ENCODE measurements at places on chromosomes 5 and 9.

- DNase-seq = no peak
Observed at GRCh38 chr9:123656565-123656964, 273.4 kb downstream of the DENND1A start.

- DNase-seq = no peak
Observed at GRCh38 chr9:98009936-98010335, 26.8 kb downstream of the ANP32B start.

GRCh38 chr5:107401470-107402122, 269.1 kb downstream of the EFNA5 start:
- DNase-seq = no peak

GRCh38 chr5:124906339-124907097, 160.1 kb upstream of the ZNF608 start:
- DNase-seq = no peak

- DNase-seq = no peak
Observed at GRCh38 chr9:128724744-128725211, 851 bp upstream of the ZDHHC12 start.

DNA sequence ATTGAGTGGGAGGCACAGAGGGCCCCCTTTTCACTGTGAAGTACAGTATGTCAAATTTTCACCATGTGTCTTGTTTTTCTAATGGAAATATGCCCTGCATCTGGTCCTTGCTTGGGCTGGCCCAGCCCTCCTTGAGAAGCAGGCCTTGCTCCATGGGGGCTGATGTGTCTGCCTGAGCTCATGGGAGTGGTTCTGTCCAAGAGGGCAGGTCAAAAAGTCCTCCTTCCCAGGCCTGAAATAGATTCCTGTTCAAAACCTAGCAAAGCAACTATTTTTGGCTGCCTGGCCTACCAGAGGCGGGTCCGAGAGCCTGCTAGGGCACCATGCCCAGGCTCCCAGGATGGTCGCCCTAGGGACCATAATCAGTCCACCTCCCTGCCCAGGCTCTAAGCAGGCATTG, 40.5 kb upstream of the NEURL1B start:
- DNase-seq = no peak

- no peak for DNase-seq
Observed at GRCh38 chr9:130579738-130580463, 524 bp downstream of the FUBP3 start.

GRCh38 chr5:150323092-150323491, 20.4 kb upstream of the ARSI start:
- DNase-seq = no peak

GRCh38 chr5:80054682-80055081, 19.5 kb downstream of the THBS4 start:
- DNase-seq = no peak

DNA sequence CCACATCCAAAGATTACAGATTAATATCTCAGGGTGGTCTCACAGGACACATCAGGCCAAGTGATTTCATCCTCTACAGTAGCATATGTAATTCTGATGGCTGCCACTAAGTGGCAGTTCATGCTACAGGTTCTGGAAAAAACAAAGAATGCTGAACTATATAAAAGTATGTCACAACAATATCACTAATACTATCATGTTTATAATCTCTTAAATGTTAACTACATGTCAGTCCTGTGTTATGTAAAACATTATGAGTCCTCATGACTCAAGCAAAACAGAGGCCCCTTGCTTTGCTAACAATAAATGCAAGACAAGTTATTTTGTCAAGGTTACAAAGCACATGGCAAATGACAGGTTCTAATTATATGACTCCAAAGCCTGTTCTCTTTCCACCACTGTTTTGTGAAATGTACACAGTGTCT, 233.2 kb downstream of the FBXL17 start:
- no peak for DNase-seq

- DNase-seq = no peak
Observed at GRCh38 chr5:156641686-156642085, 208.4 kb upstream of the PPP1R2B start.

DNA sequence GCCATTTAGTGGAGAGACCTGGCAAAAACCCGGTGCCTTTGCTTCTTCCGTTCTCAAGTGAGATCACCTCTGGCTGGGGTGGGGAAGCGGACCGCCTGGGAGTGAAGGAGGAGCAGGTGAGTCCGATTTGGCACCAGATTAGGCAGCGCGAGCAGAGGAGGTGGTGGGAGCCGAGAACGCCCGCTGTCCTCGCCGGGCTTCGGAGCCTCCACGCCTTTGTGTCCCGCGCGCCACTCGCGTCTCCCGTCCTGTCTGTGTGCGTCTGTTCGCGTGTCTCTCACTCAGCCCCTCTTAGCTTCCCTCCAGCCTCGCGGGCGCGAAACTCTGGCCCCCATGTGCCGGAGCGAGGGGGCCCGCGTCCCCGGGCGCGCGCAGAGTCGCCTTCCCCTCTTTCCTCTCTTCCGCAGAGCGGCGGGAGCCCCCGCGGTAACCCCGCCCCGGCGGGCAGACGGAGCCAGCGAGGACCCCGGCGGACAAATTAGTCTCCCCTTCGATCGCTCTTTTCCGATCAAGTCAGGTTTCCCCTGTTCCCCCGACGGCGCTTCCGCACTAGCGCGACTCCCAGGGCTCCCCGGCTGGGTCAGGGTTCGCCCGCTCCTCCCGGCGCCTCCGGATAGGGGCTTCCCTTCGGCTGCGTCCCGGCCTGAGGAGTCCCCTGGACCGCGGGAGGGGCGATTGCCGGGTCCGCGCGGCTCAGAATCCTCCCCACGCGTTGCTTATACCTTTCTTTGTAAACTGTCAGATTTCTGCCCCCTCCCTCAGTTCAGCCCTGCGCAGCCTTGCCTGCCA, 7.1 kb downstream of the POU4F3 start:
- DNase-seq = no peak

DNA sequence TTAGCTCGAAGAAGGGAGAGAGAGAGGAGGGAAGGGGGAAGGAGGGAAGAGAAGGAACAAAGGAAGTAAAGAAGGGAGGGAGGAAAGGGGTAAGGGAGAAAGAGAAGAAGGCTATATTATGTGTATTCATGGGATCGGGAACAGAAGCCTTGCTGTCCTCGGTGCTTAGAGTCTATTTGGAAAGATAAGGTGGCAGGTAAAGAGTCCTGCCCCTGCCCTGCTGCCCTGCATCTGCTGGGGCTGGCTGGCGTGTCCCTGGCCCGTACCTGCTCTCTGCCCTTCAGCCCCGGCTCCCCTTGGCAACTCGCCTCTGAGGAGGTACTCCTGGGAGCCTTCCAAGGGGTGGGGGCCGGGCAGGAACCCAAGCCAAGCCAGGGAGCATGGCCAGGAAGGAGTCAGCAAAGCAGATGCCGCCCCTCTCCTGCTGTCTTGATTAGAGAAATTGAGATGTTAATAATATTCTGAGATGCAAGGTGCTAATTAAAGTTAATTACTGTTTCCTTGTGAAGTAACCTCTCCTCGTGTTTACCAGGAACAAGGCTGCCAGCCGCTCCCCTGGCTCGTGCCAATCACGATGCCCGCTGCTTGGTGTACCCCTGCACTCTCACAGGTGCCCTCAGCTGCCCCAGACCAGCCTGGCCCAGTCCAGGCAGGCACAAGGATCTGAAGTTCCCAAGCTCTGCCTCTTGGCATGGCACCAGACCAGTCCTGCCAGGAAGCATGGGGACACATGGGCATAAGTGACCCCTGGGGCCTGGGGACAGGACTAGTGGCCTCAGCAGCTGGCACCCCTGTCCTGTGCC, 36.6 kb downstream of the PCDH1 start:
- no peak for DNase-seq

DNA sequence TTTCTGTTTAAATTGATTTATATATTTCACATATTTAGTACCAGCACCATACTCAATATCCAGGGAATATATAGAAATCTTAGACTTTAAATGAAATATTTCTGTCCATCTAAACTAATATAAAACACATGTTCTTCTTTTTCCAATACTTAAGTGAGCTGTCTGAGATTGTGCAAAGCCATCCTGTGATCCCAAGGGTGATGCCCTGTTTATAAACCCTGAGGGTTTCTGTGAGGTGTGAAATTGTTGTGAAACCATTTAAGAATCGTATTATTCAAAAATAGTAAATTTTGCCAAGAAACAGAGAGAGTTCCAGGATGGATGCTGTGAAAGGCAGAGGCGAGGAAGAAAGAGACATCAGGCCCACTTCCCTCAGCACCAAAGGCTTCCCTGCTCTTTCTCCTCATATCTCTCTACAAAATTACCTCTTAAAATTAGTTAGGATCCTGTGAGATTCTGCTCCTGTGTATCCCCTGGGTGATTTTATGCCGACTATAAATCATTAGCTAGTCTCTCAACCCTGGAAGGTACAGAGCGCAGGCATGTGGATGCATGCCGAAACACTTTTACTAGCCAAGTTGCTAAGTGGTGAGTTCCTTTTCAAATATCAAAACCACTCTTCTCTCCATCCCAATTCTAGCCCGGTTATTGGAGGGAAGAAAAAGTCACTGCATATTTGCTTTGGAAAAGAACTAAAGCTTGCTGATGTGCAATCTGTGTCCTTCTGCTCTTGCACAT, 183.0 kb downstream of the GLIS3 start:
- DNase-seq = no peak

GRCh38 chr5:142343531-142343930, 18.7 kb upstream of the SPRY4 start:
- DNase-seq = no peak

DNA sequence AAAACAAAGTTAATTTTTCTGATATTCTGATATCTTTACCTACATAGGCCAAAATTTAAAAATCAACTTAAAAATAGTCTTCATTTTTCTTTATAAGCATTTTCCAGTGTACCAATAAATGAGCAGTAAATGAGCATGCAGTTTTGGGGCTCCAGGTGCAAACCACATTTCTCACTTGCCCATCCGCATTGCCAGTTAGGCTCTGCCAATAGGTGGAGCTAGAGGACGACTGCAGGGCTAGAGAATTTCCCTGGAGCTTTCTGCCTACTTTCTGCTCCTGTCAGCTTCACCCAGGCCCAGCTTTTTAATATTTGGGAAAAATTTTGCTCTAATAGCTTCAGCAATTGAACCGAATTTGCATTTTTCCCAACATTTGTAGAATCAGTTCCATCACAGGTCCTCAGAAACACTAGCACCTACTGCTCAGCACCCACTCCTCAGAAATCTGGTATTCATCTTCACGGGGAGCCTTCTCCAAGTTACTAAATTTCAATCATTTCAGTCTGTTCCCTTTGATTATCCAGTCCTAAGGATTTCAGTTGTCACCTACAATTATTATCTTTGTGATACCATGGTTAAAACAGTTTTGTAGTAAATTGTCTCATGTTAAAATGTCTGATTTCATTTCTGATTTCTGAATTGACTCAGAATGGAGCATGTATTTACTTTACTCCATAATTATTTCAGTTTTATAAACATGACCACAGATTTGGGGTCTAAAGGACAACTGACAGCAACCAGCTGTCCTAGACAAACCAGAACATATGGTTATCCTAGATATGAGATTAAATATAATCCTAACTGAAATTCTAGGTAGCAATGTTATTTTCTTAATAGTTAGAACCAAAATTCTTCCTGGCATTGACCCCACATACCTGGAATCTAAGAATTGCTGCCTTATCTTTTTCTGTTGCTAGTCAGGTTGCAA, 104.6 kb upstream of the FAM174A start:
- DNase-seq = peak; percentile 33

DNA sequence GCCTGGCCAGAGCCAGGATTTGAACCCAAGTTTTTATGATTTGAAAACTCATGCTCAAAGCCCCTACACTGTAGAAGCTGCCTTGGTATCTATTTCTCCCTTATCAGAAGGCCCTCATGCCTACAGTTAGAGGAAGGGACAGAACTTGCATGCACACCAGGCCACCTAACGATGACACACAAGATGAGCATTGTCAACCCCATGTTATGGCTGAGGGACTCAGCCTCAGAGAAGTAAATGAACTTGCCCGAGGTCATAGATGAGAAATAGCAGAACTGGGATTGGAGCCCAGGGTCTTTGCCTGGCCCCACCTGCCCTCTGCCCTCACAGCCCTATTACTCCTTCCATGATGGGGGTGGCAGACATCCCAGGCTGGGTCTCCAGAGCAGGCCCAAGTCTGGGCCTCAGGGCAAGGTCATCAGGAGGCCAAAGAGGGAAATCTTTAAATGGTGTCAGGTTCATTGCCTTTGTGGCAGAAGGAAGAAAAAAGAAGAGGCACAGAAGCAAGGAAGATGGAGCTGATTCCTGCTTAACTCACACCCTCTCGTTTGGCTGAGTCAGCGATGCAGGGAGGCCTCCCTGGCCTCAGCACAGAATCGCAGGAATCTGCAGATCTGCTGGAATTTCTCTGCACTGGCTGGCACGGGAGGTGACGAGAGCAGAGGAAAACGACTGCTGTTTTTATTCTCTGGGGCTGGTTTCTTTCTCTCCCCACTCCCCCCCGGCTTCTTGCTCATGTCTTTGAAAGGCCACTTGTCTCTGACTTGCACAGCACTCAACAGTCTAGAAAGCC, 20.6 kb upstream of the CRB2 start:
- no peak for DNase-seq

- DNase-seq = no peak
Observed at GRCh38 chr9:136949239-136949816, 2.7 kb upstream of the LCN12 start.

- no peak for DNase-seq
Observed at GRCh38 chr9:127949827-127950512, 12.3 kb upstream of the DPM2 start.

DNA sequence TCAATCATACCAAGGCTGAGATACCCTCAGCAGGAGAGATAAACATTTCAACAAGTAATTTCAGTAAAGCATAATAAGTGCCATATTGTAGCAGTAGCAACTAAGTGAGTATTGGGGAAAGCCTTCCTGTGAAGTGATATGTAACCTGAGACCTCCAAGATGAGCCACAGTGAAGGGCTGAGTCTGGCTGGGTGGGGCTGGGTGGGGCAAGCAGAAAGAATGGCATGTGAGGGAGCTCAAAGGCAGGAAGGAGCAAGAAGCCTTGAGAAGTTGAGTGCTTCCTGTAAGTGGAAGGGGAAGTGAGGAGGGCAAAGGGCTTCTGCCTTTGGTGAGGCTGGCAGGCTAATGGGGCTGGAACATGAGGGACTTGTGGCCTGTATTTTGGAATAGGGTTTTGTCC, 19.7 kb upstream of the ASTN2 start:
- DNase-seq = no peak

DNA sequence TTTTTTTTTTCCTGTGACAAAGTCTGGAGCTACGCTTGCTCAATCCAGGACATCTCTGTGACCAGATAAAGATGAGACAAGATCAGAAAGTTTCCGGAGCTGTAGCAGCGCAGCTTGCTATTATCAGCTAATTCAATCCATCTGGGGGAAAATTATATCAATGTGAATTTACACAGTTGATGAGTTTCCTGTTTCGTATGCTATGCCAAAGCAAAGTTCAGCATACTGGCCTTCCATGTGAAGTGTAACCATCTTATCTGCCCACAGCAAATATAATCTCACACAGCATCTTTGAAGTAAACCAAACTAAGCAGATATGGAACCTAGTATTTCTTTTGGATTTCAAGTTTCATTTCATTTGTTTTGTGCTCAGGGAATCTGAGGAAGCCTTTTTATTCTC, 1767.7 kb downstream of the EFNA5 start:
- no peak for DNase-seq

- no peak for DNase-seq
Observed at GRCh38 chr5:8576178-8576577, 707.2 kb downstream of the MTRR start.

- no peak for DNase-seq
Observed at GRCh38 chr5:67221487-67222242, 25.1 kb upstream of the CD180 start.

GRCh38 chr5:82320966-82321365, 42.8 kb upstream of the RPS23 start:
- DNase-seq = no peak

- DNase-seq = no peak
Observed at GRCh38 chr5:68021227-68021626, 194.3 kb upstream of the PIK3R1 start.

- no peak for DNase-seq
Observed at GRCh38 chr5:127396490-127397155, 106.0 kb downstream of the MEGF10 start.

Measured in activated T-cell treated with anti-CD3 and anti-CD28 coated beads for 4 hours (primary cell).